ENCODE measurements at places on chromosomes 5 and 9. TPM values are rescaled to one million over a fixed set of nuclear protein-coding genes. Genes with fewer than 3 reads are reported as not detected.

DNA sequence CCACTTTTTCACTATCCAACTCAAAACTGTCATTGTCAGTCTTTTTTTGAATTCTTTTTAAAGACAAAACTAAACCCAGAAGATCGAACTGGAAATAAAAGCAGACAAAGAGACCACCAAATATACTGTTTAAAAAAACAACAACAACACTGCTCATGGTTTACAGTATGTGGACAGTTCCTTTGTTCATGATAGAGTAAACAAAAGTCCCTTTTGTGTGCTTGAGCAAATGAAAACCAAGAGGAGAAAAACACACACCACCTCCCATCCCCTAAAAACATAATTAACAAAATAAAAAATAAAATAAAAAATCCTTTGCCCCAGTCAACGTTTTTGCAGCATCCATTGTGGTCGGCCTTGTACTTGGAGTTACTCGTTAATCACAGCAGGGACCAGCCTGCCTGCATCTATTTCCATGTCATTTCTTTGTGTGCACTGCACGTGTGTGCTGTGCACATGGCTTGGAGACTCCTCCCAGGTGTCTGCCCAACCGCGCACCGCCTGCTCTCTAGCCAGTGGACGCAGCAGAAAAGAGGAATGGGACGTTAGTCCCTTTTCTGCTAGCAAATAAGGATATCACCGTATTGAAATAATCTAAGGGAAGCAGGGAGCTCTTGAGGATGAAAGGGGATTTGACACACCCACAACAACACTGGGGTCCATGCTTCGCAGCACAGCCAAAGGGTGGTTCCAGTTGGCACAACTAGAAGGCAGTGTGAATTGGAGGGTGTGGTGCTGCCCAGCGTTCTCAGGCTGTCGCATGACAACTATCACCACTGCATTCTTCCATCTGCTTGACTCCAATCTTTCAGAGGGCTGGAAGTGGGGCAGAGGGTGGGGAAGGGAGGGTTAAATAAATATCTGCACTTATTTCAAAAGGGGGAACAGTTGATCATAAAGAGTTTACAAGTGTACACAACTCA lies 130.0 kb downstream of the SEMA6A start:
- DNase-seq, result no peak

- DNase-seq, result no peak
Observed at GRCh38 chr5:1104327-1105006, 7.4 kb downstream of the SLC12A7 start.

DNA sequence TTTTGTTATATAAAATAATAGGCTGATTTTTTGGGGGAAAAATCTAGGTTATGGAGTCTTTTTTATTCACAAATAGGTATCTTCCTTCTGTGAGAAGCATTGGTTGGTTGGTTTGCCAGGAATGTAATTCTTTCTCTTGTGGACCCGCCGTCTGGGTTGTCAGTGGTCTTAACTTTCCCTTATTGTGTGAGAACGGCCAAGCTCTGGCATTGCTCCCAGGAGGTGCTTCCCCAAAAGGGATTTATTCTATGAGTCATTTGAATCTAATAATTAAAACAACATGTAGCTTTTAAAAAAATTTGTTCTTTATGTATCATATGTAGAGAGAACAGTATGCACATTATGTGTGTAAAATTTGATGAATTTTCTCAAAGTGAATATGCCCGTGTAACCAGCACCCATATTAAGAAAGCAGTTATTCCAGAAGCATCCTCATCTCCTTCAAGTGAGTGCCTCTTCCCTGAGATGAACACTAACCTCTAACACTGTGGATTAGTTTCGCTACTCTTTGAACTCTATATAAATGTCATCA lies 114.4 kb downstream of the MAST4 start:
- DNase-seq, result peak; percentile 4

C5orf15 gene
- 35.1 TPM for total RNA-seq

DNA sequence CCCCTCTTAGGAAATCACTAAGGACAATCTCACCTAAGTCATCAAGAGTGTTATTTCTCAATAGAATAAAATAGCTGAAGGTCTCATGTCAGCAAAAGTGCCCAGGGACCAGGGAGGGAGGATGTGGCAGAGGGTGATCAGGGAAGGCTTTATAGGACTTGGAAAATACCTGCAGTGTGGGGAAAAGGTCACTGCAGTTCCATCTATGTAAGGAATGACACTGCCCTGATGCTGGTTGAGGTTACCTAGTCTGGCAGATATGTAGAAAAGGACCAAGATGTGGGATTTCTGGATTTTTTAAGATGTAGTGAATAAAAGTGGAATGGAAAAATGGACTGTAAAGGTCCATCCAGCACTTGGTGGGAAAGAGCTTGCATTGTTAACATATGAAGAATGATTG lies 18.3 kb downstream of the PRDM9 start:
- no peak for DNase-seq

GRCh38 chr5:107576155-107576554 lies 94.6 kb downstream of the EFNA5 start:
- DNase-seq, result no peak

CD14 gene
- total RNA-seq, result 0.18 TPM

DNA sequence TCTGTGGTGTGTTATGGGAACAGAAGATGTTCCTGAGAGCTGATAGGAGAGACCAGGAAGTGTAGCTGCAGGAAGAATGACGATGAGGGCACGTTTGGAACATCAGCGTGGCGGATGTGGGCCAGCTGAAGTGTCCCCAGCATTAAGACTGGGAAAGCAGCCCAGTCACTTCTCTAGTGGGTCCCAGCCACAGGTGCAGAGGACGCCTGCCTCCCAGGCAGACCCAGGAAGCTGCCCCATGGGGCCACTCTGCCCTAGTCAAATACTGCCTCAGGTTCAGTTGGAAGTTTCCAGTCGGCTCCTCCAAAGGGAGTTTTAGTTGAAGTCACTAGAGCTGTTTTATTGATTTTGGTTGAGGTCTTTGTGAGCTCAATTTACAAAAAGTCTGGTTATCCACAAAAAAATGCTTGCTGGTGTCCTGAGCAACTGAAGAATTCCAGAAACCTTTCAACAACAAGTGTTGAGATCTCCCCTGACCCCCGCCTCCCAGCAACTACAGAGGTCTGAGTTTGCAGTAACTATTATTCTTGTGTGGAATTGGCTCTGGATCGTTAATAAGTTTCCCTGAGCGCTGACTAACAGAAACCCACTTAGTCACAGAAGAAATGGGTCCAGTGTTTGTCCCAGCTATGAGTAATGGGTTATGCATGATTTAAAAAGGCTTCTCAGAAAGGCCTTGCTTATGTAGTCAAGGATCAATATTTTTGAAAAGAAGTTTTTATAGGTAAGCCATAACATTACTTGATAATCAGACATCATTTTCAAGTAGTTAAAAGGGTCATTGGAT lies 294.1 kb downstream of the FANCC start:
- peak; percentile 90 for DNase-seq

- DNase-seq, result no peak
Observed at GRCh38 chr9:77961541-77961940, 70.1 kb downstream of the GNAQ start.

DNA sequence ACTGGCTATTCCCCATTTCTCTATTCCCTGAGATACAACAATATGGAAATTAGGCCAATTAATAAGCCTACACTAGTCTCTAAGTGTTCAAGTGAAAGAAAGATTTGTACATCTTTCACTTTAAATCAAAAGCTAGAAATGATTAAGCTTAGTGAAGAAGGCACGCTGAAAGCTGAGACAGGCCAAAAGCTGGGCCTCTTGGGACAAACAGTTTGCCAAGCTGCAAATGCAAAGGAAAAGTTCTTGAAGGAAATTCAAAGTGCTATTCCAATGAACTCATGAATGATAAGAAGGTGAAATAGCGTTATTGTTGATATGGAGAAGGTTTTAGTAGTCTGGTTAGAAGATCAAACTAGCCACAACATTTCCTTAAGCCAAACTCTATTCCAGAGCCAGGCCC lies 256.2 kb downstream of the ZSWIM6 start:
- DNase-seq, result no peak

DNA sequence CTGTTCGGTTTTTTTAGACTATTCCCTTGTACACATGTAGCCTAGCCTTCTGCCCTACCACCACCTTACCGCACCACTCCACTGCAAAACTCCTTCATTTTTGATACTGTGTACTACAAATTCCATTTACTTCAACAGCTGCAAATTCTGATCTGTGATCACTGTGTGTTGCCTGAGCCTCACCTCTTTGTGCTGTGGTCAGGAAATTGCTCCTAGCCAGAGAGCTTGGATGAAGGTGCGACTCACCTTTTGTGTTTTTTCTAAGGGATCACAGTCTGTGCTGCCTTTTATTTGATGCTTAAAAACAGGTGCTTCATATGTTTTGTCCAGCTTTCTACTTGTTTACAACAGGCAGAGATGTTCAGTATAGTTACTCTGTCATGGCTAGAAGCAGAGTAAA lies 31.5 kb downstream of the CSNK1G3 start:
- no peak for DNase-seq

DNA sequence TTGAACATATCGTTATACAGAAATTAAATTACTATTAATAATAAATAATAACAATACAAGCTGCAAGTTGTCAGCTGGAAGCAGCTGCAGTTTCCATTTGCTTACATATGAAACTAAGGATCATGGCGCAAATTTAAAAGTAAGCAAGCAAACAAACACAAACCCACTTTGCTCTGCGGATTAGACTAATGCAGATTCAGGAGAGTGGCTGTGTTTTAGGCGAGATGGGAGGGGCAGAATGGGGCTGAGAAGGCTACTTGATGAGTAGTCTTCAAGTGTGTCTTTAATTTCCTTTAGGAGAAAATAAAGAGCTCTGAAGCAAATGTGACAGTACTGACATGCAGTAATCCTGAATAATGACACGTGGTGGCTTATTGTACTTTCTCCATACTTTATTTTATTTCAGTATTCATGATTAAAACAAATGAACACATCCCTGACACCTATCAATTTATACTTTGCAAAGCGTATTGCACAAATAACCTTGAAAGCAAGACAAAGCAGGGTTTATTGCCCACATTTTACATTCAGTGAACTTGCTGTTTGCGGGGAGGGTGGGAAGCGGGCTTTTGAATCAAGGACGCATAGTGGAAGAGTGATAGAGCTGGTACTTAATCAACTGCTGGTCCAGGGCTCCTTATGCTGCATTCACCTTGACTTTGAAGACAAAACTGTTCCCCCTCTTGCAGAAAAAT lies 221.4 kb upstream of the TRIM32 start:
- DNase-seq, result no peak

- DNase-seq, result peak; percentile 96
Observed at GRCh38 chr5:143311428-143311827, 92.1 kb downstream of the NR3C1 start.

- no peak for DNase-seq
Observed at GRCh38 chr9:37100741-37101140, 19.6 kb upstream of the ZCCHC7 start.

- DNase-seq, result no peak
Observed at GRCh38 chr5:121833617-121834016, 18.1 kb upstream of the FTMT start.

ABO gene
- not detected for total RNA-seq

RMRP gene
- 13,690 TPM for total RNA-seq

DNA sequence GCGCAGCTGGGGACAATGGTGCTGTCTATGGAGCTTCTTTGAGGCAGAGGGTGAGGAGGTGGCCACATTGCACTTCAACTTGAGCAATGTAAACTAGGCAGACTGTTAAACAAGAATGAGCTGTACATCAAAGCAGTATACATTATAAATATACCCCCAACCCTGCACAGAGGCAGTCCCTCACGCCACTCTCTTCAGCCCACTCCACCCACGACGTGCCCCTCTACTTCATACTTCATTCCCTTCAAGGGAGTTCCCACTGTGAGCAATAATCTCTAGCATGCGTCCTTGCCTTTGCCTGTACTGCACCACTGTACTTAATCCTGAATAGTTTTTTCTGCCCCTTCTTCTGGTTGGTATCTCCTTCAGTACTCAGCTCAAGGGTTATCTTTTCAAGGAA lies 14.4 kb downstream of the TRPM3 start:
- no peak for DNase-seq

All from IMR-90 (cell line).